ENCODE measurements at places on chromosomes 5 and 9.

GRCh38 chr5:13921578-13921977, 22.9 kb downstream of the DNAH5 start:
- H3K27ac ChIP-seq = no peak overlapping the region
- no peak overlapping the region for H3K4me3 ChIP-seq
- DNase-seq = no peak
- no peaks in the 10 kb centered on the region for H3K4me1 ChIP-seq
- H3K36me3 ChIP-seq = no peaks in the 10 kb centered on the region

DNA sequence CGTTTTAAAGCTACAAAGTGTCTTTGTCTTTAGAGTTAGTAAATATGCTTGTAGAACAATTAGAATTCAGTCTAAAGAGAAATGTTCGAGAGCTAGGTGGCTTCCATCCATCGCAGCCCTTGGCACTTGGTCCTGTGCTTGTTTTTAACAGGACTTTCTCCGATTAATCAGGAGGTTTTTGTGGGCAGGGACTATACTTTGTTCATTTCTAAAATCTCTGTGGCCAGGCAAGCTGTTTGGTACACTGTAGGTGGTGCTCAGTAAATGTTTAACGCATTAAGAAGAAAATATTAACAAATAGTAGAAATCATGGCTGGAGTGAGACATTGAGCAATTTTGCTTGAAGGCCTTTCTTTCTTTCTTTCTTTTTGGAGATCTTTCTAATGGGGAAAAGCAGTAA, 20.8 kb downstream of the AGXT2 start:
- no peak overlapping the region for H3K27ac ChIP-seq
- H3K4me1 ChIP-seq = no peaks in the 10 kb centered on the region
- H3K27me3 ChIP-seq = peaks cover 38% of the 10 kb centered on the region
- no peaks in the 10 kb centered on the region for H3K36me3 ChIP-seq
- DNase-seq = no peak
- H3K4me3 ChIP-seq = no peak overlapping the region

GRCh38 chr5:73542020-73542419, 23.4 kb downstream of the ANKRA2 start:
- no peak overlapping the region for H3K27ac ChIP-seq
- H3K4me1 ChIP-seq = peaks cover 2% of the 10 kb centered on the region
- no peak for DNase-seq
- H3K36me3 ChIP-seq = peaks cover 3% of the 10 kb centered on the region
- peaks cover 56% of the 10 kb centered on the region for H3K27me3 ChIP-seq
- H3K4me3 ChIP-seq = no peak overlapping the region

DNA sequence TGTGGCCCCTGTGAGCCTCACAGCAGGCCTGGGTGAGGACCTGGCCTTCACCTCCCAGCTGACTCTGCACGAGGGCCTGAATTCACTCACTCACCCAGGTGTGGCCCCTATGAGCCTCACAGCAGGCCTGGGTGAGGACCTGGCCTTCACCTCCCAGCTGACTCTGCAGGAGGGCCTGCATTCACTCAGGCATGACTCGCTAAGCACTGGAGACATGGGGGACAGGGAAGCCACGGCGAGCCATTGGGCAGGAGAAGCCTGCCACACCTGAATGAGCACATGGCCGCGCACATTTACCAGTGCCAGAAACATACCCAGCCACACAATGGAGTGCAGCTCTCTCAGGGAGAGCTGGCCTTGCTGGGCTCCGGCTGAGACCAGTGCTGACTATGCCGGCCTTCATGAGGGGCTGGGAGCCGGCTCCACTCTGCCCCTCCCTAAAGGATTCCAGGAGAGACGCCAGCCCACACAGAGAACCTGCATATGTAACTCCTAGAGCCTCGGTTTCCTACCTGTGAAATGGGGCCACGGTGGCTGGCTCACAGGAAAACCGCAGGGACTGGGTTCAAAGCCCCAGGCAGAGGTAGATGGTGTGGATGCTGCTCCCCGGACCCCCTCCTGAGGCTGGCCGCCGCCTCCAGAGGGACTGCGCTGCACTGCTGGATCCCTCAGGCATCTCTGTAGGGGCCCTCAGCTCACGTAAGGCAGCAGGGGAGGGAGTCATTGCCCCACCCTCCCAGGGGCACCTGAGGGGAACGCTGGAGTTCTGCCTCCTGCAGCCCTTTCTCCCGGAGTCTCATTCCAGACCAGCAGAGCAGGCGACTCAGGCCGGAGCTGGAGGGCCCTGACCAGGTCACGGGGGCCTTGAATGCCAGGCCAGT, 7.2 kb downstream of the ADAMTS2 start:
- peaks cover 45% of the 10 kb centered on the region for H3K27me3 ChIP-seq
- no peak for DNase-seq
- H3K4me3 ChIP-seq = no peak overlapping the region
- no peak overlapping the region for H3K27ac ChIP-seq
- peaks cover 4% of the 10 kb centered on the region for H3K36me3 ChIP-seq

DNA sequence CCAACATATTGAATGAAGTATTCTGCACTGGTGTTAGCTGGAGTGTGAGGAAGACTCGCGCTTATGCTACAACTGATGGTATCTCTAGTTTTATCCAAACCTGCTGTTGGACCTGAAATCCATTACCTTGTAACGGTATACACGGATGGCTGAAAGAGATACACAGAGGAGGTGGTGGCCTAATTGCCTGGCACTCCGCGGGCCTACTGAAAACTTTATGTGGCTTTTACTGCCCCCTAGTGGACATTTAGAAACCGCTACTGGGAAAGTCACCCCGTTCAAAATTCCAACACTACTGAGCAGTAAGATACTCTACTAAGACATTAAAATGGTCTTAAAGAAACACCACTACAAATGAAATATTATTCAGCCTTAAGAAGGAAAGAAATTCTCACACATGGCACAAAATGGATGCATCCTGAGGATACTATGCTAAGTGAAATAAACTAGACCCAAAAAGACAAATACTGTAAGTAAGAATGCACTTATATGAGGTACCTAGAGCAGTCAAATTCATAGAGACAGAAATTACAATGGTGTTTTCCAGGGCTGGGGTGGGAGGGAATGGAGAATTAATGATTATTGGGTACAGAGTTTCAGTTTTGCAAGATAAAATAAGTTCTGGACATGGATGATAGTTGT, 100.4 kb downstream of the TTLL11 start:
- H3K4me1 ChIP-seq = peaks cover 4% of the 10 kb centered on the region
- H3K27ac ChIP-seq = no peak overlapping the region
- H3K27me3 ChIP-seq = no peaks in the 10 kb centered on the region
- no peak overlapping the region for H3K4me3 ChIP-seq
- H3K36me3 ChIP-seq = peaks cover 7% of the 10 kb centered on the region
- no peak for DNase-seq

DNA sequence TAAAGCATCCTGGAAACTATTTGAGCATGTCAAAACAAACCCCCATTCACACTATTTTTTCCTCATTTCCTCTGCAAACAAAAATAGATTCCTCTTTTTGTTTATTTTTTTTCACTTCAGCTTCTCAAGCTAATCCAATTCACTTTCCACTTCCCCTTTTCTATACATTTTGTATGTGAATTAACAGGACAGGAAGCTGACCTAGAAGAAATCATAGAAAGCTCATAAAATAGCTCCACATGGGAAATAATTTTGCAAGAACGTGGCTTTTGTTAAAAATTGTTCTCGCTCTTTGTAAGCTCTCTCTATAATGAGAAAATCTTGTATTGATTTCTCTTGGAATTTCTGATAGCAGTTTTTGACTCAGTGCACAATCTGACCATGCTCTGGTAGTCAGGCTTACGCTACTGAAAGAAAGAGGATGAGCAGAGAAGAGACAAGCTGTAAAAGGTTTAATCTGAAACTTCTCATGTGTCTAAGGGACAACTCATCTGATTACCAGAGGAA, 215.8 kb downstream of the ADAMTS12 start:
- H3K36me3 ChIP-seq = no peaks in the 10 kb centered on the region
- H3K4me1 ChIP-seq = no peaks in the 10 kb centered on the region
- no peak overlapping the region for H3K27ac ChIP-seq
- H3K27me3 ChIP-seq = no peaks in the 10 kb centered on the region

DNA sequence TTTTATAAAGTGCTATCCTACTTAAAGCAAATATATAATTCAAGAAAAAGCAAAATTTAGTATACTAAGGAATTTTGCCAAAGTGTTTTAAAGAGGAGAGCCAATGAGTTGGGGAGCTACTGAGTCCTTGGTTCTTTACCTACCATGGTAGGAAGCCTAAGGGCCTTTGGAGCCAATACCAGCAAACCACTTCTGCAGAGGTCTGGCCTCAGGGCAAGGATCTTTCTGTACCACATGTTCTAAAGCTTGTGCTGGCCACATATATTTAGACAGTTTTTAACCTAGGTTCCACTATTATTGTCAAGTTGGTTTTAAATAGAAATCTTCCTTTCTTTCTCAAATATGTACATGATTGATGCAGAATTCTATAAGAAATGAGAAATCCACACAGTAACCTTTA, 172.3 kb upstream of the NREP start:
- no peak overlapping the region for H3K27ac ChIP-seq
- no peak overlapping the region for H3K4me3 ChIP-seq
- peaks cover 7% of the 10 kb centered on the region for H3K27me3 ChIP-seq
- H3K4me1 ChIP-seq = peaks cover 2% of the 10 kb centered on the region
- no peak for DNase-seq
- H3K36me3 ChIP-seq = no peaks in the 10 kb centered on the region

DNA sequence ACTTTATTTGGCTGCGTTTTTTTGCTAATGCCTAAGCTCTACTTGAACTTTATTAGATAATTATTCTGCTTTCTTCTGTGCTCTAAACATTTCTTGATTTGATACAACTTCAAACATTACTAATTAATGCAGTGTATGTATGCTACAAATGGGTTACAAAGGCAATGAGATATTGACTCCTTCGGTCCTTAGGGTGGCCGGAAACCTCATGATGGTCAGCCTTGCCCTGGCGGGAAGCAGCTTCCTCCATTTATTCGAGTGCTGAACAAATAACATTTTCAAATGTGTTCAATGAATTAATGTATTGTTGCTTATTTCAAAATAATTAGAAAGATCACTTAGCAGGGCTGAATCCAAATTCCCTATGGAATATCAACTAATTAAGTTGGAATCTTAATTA, 3.9 kb upstream of the LNPEP start:
- peak overlapping the region; percentile 98 for H3K27ac ChIP-seq
- DNase-seq = no peak
- H3K36me3 ChIP-seq = no peaks in the 10 kb centered on the region

- H3K27me3 ChIP-seq = no peaks in the 10 kb centered on the region
- H3K4me3 ChIP-seq = no peak overlapping the region
- no peaks in the 10 kb centered on the region for H3K36me3 ChIP-seq
- no peak for DNase-seq
- no peak overlapping the region for H3K27ac ChIP-seq
- no peaks in the 10 kb centered on the region for H3K4me1 ChIP-seq
Measured at GRCh38 chr5:107023732-107024131, 647.0 kb downstream of the EFNA5 start.

DNA sequence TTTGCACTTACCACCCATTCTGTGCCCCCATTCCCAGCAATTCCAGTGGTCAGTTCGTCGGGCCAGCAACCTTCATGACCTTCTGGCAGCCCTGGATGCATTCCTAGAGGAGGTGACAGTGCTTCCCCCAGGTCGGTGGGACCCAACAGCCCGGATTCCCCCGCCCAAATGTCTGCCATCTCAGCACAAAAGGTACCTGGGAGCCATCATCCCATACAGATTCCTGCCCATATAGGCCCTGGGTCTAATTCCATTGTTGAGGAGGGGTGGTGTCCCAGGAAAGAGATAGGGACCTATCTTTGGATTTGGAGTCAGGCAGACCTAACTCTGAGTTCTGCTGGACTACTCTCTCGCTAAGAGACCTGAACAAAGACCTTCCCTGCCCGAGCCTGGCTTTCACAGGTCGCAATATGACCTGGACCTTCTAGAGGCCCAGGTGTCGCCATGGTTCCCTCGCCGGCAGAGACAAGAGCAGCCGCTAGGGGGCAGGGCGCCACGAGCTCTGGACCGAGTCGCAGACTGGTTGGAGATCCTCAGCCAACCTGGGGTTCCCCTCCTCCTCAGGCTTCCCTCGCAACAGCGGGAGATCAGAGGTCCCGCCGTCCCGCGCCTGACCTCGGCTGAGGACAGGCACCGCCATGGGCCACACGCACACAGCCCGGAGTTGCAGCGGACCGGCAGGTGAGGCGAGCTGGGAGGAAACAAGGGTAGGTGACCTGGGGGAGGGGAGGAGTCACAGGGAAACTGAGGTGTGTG, 3.1 kb downstream of the SLC4A9 start:
- DNase-seq = peak; percentile 74
- peak overlapping the region; percentile 75 for H3K27ac ChIP-seq
- H3K27me3 ChIP-seq = no peaks in the 10 kb centered on the region

DNA sequence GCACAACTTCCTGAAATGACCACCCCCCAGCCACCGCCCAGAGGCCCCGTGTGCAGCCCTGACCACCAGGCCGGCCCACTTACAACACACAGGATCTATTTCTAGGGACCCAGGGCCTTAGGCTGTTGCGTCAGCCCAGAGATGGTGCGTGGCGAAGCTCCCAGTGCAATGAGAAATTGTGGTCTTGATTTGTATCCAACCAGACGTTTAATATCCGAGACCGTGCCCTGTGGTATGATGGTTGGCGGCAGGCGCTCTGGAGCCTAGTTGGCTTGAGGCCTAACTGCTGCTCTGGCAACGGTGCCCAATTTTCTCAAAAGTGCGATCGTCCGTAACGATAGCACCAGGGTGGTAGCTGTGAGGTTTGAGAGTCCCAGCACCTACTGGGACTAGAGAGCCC, 32.6 kb upstream of the SLC6A19 start:
- DNase-seq = no peak
- H3K36me3 ChIP-seq = peaks cover 9% of the 10 kb centered on the region
- peaks cover 11% of the 10 kb centered on the region for H3K4me1 ChIP-seq
- peaks cover 35% of the 10 kb centered on the region for H3K27me3 ChIP-seq
- peak overlapping the region; percentile 24 for H3K27ac ChIP-seq

- no peak for DNase-seq
- no peak overlapping the region for H3K4me3 ChIP-seq
- H3K36me3 ChIP-seq = no peaks in the 10 kb centered on the region
- no peaks in the 10 kb centered on the region for H3K27me3 ChIP-seq
- H3K4me1 ChIP-seq = no peaks in the 10 kb centered on the region
Measured at GRCh38 chr5:30811298-30811697, 382.2 kb upstream of the CDH6 start.

DNA sequence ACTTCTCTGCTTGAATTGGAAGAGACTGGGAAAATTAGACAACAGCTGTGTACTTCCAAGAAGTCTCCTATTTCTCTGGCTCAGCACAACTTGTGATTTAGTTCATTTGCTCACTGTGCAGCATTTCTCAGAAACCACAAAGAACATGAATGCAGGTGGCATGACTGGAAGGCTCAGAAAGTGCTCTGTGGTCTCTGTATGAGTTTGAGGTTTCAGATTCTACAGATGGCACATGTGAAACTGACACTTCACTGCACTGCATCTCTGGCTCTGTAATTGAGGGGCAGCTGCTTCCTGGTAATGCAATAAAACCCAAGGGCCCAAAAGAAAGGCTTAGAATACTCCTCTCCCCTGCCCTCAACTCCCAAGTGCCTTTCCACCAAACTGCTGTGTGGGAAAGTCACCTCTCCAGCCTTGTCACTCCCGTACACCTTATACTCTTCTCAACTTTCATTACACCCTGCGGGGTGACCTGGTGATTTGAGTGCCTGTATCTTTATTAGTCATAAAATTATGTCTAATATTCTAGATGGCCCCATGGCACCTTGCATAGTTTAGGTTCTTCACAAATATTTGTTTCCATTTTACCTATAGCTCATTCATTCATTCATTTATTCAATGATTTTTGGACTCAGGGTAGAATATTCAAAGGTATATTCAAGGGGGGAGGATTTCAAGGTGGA, 82.5 kb downstream of the ESM1 start:
- no peak overlapping the region for H3K27ac ChIP-seq
- H3K36me3 ChIP-seq = peaks cover 2% of the 10 kb centered on the region
- H3K27me3 ChIP-seq = peaks cover 60% of the 10 kb centered on the region
- peaks cover 10% of the 10 kb centered on the region for H3K4me1 ChIP-seq

Measured in T-helper 17 cell (primary cell).